ENCODE measurements at places on chromosomes 6 and 20. TPM values are rescaled to one million over a fixed set of nuclear protein-coding genes. Genes with fewer than 3 reads are reported as not detected.

ADGRF4 gene
- 0.16 TPM for polyA plus RNA-seq

ESR1 gene
- polyA plus RNA-seq: 0.91 TPM

ISM1 gene
- polyA plus RNA-seq: 11.7 TPM

KCNQ2 gene
- polyA plus RNA-seq: 19.1 TPM

- DNase-seq: no peak
Observed at GRCh38 chr20:25989196-25989595, 292.5 kb upstream of the ZNF337 start.

GRCh38 chr6:72411872-72412708, 209.8 kb upstream of the KCNQ5 start:
- peak; percentile 81 for DNase-seq

DNA sequence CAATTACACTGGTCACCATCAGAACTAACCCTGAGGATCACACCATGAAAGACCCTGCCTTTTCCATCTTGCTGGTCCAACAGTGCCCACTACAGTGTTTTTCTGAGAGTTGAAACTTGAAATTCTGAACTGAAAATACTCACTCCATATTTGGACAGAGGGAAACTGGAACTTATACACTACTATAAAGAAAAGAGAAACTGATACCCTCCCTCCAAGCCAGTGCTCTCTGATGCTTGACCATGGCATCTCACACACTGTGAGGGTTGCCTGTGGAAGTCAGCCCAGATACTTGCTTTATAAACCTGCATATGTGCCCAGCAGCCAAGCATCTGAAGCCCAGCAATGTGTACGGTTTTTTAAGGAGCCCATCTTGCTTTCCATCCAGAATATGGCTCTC, 108.7 kb downstream of the FOXA2 start:
- DNase-seq: no peak

Data from left lung (tissue), 14 donors.